Diencephalon (tissue), 1 donor: ENCODE measurements at places on chromosomes 2 and 18. TPM values are rescaled to one million over a fixed set of nuclear protein-coding genes. Genes with fewer than 3 reads are reported as not detected.

The DSC3 gene
- total RNA-seq, result 0.23 TPM

The C18orf54 gene
- total RNA-seq, result 9.2 TPM

The NT5DC4 gene
- total RNA-seq, result not detected

The CHRND gene
- total RNA-seq, result 0.23 TPM

The FBXO48 gene
- 1.4 TPM for total RNA-seq

The UGT1A9 gene
- not detected for total RNA-seq

The TRIM43 gene
- total RNA-seq, result not detected

The PKP4 gene
- 105 TPM for total RNA-seq

The POTEJ gene
- total RNA-seq, result 0.46 TPM

The CERS6 gene
- total RNA-seq, result 122 TPM

The OSBPL1A gene
- total RNA-seq, result 42.0 TPM

The DYNAP gene
- not detected for total RNA-seq

The CNDP1 gene
- 0.23 TPM for total RNA-seq

The SNORC gene
- 4.6 TPM for total RNA-seq

The SERPINB13 gene
- under 0.01 TPM for total RNA-seq

The ZNF519 gene
- 33.4 TPM for total RNA-seq

The KANSL1L gene
- 82.4 TPM for total RNA-seq

The FZD7 gene
- 7.4 TPM for total RNA-seq

The RETSAT gene
- total RNA-seq, result 16.4 TPM

The PROC gene
- total RNA-seq, result 0.92 TPM

The TMEM185B gene
- 24.0 TPM for total RNA-seq

The SLC5A7 gene
- total RNA-seq, result 14.3 TPM

The AGXT gene
- total RNA-seq, result not detected

The RTP5 gene
- total RNA-seq, result 13.8 TPM

The CYP1B1 gene
- total RNA-seq, result 11.3 TPM

The G6PC2 gene
- not detected for total RNA-seq

The SH2D6 gene
- total RNA-seq, result 0.23 TPM

The ACSL3 gene
- total RNA-seq, result 284 TPM

The CD8B2 gene
- 0.69 TPM for total RNA-seq

The FASTKD2 gene
- total RNA-seq, result 53.7 TPM

The LAMA1 gene
- total RNA-seq, result 22.1 TPM

The C2orf72 gene
- total RNA-seq, result 46.1 TPM

The TEX44 gene
- total RNA-seq, result not detected

The ZNF532 gene
- 174 TPM for total RNA-seq

The ALKAL2 gene
- 1.4 TPM for total RNA-seq

The CCDC85A gene
- total RNA-seq, result 38.1 TPM

The SERPINB11 gene
- total RNA-seq, result not detected

The DLX2 gene
- 5.8 TPM for total RNA-seq

The GPAT2 gene
- total RNA-seq, result 2.3 TPM

The TMEM237 gene
- 35.1 TPM for total RNA-seq

The CDK5R2 gene
- total RNA-seq, result 13.4 TPM

The RAB12 gene
- total RNA-seq, result 110 TPM

The SNRPD1 gene
- 23.3 TPM for total RNA-seq

The LIMS3 gene
- 2.1 TPM for total RNA-seq

The PIGN gene
- total RNA-seq, result 39.4 TPM

The DNAJC5G gene
- 0.23 TPM for total RNA-seq

The ITGA4 gene
- total RNA-seq, result 5.3 TPM

The B3GNT7 gene
- 9.0 TPM for total RNA-seq
